Glutamatergic neuron (in vitro differentiated cells): ENCODE measurements at places on chromosomes 1 and 21. TPM values are rescaled to one million over a fixed set of nuclear protein-coding genes. Genes with fewer than 3 reads are reported as not detected.

NUP210L gene
- total RNA-seq, result 0.10 TPM

ANKRD34A gene
- 0.59 TPM for total RNA-seq

POU3F1 gene
- 9.3 TPM for total RNA-seq

HES4 gene
- 218 TPM for total RNA-seq

SMPDL3B gene
- not detected for total RNA-seq

LAMTOR2 gene
- 47.0 TPM for total RNA-seq

PTAFR gene
- 0.54 TPM for total RNA-seq

SLAMF9 gene
- total RNA-seq, result not detected

IL19 gene
- total RNA-seq, result not detected

VHLL gene
- total RNA-seq, result not detected

RNU1-3 gene
- total RNA-seq, result 3,598 TPM

PTPN14 gene
- total RNA-seq, result 1.7 TPM

PCP4 gene
- 1.9 TPM for total RNA-seq

C2CD4D gene
- total RNA-seq, result not detected

SLC45A3 gene
- 3.7 TPM for total RNA-seq

COQ8A gene
- total RNA-seq, result 41.9 TPM

MLLT11 gene
- 504 TPM for total RNA-seq

ADGRL4 gene
- total RNA-seq, result not detected

CENPF gene
- 29.3 TPM for total RNA-seq

B3GALT2 gene
- 64.6 TPM for total RNA-seq

ZNF281 gene
- 32.2 TPM for total RNA-seq

SYT6 gene
- total RNA-seq, result 11.1 TPM

CD5L gene
- total RNA-seq, result not detected

KAZN gene
- total RNA-seq, result 7.9 TPM

PLEKHM2 gene
- total RNA-seq, result 66.9 TPM

TRIM45 gene
- 6.7 TPM for total RNA-seq

CORT gene
- 0.59 TPM for total RNA-seq

KRTAP10-7 gene
- not detected for total RNA-seq

CLCA4 gene
- total RNA-seq, result not detected

KRTAP21-2 gene
- not detected for total RNA-seq

SPRR2A gene
- not detected for total RNA-seq

XCL1 gene
- not detected for total RNA-seq

C1orf87 gene
- not detected for total RNA-seq

RGS7 gene
- 16.0 TPM for total RNA-seq

GNAT2 gene
- total RNA-seq, result not detected

MYOM3 gene
- total RNA-seq, result not detected

LRRN2 gene
- total RNA-seq, result 6.9 TPM

RAB42 gene
- total RNA-seq, result 0.69 TPM

GBP7 gene
- not detected for total RNA-seq
